ENCODE measurements at places on chromosomes 2 and 18.

DNA sequence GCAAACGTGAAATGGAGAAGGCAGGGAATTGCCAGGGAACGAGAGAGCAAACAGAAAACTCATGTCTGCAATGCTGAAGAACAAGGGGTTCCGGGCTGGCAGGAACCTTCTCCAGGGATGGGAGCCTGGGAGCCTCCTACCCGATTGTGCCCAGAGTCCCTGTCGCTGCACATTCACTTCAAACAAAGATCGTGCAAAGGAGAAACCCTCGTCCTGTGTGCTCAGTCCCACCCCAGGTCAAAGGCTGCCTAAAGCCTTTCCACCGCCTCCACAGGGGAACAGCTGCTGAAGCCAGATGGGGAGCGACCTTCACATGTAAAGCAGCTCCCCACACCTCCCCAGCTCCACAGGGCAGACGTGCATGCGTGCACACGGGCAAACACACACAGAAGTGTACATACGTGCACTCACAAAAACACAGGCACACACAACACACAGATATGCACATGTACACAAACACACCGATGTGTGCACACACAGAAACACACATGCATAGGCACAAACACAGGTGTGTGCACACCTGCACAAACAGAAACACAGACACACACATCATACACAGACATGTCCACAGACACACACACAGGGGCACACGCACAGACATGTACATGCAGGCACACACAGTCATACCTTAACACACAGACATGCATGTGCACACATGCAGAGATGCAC, 460.1 kb upstream of the SALL3 start:
- no peak for DNase-seq

GRCh38 chr2:204505488-204505887, 39.8 kb upstream of the PARD3B start:
- DNase-seq, result no peak

DNA sequence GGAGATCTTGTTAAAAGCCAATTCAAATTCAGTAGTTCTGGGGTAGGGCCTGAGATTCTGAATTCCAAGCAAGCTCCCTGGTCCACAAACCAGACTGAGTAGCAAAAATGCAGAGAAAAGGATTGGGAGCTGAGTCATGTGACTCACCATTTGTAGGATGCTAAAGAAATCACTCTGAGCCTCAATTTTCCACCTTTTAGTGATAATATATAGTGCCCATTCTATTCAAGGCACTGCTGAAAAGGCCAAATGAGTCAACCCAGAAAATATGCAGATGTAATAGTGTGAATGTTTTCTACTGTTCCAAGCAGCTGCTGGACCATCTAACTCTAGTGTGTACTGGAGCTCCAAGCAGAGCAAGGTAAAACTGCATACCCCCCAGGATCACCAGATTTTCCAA, 47.2 kb downstream of the SLC14A2 start:
- no peak for DNase-seq

GRCh38 chr2:233867993-233868532, at the start of gene MSL3B:
MSL3B (minus strand) TSS chr2:233868386.
- DNase-seq, result peak; percentile 63

GRCh38 chr18:50632895-50633515, 73.1 kb downstream of the MAPK4 start:
- DNase-seq, result no peak
